ENCODE measurements at places on chromosomes 6 and 20.

DNA sequence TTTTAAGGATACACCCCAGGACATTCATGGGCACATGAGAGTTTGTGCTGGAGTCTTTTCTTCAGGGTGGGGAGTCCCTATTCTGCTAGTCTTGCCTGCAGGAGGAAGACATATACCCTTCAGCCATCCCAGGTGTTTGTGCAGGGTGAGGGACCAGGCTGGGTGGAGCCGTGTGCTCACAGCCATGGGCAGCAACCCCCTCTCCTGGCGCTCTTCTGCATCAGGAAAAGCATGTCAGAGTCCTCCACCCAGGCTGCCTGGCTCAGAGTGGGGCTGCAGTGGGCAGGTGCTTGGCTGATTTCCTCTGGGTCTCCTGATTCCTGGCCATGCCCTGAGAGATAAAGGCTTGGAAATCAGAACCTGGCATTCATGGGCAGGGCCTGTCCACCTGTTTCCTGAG lies 22.7 kb upstream of the MLN start:
- DNase-seq, result no peak

DNA sequence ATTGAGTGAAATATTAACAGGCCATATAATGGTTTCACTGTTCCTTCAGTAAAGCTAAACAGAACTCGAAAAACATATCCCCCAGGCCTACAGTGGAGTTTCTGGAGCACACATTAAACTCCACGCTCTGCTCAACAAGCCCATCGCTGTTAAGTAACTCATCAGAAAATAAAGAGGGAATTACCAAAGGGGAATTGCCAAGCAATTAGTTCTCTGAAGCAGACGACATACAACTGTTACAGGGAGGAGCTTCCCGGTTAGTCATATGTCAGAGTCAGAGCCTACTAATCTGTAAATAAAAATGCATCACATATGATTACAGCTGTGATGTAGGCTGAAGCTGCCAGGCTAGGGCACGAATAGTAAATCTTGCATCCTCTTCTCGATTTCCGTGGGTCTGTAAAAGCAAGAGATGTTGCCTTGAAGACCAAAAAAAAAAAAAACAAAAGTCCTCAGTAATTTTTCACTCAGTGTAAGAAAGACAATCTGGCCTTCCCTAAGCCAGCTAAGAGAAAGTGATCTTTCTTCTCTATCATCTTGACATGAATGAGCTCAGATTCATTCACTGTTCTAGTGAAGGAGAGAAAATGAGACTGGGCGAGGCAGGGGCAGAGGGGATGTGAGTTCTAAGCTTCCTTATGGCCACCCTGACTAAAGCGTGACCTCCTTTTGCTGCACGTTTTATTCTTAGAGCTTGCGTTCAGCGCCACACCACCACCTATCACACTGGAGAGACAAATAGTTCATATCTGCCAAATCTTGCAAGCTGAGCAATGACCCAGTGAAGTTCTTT lies 13.8 kb downstream of the ATXN1 start:
- no peak for DNase-seq

- DNase-seq, result no peak
These were observed 38.7 kb upstream of the ZBP1 start for GRCh38 chr20:57658833-57659516.

- no peak for DNase-seq
These were observed 102.3 kb downstream of the EDN3 start for GRCh38 chr20:59402681-59403080.

- DNase-seq, result peak; percentile 75
These were observed 2.7 kb downstream of the L3MBTL3 start for GRCh38 chr6:130020907-130021629.
